IPS-NIHi11 (cell line): ENCODE measurements at places on chromosomes 2 and 18.

DNA sequence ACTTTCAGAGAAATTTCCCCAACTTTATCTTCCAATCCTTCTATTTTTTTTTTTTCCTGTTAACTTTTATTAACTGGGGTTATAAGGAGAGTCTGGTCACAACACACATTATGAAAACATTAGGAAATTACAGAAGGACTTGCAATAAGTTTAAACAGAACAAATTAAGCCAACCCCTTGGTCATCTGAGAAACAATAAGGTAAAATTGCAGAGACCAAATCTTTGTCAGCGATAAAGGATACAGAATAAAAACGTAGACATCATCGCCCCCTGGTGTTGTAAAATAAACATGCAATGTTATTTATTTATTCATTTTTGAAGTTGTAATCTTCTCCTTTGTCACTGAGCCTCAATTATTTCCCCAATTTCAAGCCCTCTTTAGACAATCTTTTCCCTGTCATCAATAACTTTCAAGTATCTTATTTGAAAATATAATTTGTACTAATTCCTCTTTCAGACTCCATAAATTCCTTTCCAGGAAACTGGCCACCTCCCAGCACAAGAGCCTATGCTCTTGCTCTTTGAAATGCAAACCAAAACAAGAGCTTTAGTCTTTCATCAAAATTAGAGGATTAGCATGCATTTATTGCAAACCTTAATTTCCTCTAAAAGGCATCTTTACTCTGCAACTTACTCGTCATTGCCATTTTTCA is 19.5 kb downstream of the G6PC2 start:
- DNase-seq: peak; percentile 33

- DNase-seq: no peak
Measured at GRCh38 chr18:23861326-23861725, 153.2 kb upstream of the TTC39C start.

DNA sequence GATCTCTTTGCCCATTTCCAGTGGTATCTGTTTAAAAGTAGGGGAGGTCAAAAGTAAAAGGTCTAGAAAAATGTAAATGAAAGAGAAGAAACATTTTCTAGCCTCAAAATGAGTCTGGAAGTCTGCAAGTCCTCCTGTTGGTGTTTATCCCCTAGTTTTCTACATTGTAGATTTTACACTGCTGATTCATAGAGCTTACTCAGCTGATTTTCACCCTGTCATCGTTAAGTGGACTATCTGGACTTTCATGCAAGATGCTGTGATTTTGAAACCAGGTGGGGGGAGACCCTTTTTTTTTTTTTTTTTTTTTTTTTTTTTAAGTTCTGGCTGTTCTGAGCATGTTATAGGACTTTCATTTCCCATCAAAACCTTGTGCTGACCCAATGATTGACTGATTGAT is 10.3 kb downstream of the HOXD3 start:
- DNase-seq: no peak

GRCh38 chr2:16068552-16068940 is 128.2 kb downstream of the MYCN start:
- DNase-seq: no peak

DNA sequence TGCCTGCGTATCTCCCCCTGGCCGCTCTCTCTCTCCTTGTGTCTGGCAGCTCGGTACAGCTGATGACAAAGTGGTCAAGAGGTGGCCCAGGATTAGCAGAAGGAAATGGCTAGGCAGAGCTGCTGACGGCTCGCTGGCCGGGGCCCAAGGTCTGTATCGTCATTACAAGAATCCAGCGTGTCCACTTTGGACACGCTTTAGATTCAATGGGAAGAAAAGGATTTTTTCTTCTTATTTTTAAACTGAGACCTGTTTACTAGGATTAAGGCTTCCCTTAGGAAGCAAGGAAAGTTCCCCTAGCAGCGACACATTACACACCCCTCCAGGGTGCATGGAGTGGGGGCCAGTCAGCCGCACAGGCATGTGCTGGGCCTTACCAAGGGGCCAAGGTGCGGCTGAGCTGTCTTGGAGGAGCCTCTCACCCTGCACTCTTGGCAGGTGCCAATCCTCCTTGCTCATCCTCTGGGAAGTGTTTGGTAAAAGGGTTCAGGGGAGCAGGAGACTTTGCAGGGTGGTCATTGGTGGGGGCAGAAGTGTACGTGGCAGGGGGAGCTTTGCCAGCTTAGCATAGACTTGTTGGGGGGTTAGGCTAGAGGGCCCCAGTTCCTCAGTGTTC is 76.8 kb downstream of the POLR1A start:
- DNase-seq: no peak

DNA sequence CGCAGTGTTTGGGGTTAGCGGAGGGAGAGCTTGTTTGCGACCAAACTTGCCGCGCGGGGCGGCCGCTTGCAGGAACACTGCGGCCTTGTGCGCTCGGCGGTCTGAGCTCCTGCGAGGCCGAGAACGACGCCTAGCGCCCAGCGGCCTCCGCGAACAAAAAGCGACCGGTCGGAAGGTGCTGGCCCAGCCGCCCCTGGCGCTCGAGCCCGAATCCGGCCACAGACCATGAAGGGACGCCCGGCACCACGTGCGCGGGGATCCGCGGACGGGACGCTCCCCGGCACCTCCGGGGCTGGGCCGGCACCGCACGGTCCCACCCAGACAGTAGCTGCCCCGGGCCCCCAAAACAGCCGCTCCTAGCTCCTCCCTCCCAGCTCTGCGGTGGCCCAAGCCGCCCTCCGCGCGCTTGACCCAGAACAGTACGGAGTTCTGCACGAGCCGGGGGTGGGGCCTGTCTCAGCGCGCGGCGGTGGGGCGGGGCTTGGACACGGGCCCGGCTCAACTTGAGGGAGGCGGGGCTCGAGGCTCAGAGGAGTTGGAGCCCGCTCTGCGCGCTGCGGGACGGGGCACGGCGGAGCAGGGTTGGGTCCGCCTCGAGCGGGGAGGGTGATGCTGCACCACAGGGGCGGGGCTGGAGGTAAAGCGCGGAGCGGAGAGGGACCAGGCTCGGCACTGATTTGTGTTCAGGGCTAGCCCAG is 664 bp upstream of the IMPA2 start:
- peak; percentile 98 for DNase-seq

DNA sequence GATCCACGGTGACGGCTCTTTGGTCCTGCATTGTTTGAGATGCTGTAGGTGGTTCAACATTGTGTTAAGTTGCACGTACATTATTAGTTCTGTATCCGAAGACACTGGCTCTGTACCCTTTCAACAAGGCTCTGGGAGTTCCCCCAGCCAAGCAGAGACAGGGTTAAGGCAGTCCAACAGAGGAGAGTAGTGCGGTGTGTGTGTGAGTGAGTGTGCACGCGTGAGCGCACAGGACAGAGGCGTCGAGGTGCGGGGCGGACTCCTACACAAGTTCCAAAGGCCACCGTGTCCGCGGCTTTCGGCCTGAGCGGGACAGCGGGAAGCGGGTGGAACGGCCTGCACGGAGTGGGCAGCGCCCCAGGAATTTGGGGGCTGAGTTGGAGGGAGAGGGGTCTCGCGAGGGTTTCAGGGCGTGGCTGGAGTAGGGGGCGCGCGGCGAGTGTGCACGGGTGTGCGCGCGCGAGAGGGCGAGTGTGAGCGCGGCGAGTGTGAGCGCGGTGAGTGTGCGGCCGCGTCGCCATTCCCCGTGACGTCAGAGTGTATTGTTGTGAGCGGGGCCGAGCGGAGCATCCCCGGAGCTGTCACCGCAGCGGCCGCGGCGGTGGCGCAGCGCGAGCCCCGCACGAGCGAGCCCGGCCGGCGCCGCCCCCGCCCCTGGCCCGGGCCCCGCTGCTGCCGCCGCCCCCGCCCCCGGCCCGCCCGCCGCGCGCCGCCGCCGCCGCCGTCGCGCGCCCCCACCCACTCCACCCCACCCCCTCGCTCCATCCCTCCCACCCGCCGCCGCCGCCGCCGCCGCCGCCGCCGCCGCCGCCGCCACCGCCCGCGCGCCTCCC is at the start of gene ASXL3:
Gene ASXL3 (plus strand): TSS at position 535 of the 833 bp plus-strand sequence. CDS start 413 bp downstream, outside the sequence.
- peak; percentile 76 for DNase-seq

- no peak for DNase-seq
Measured at GRCh38 chr2:109216332-109216731, 87.3 kb downstream of the SH3RF3 start.

DNA sequence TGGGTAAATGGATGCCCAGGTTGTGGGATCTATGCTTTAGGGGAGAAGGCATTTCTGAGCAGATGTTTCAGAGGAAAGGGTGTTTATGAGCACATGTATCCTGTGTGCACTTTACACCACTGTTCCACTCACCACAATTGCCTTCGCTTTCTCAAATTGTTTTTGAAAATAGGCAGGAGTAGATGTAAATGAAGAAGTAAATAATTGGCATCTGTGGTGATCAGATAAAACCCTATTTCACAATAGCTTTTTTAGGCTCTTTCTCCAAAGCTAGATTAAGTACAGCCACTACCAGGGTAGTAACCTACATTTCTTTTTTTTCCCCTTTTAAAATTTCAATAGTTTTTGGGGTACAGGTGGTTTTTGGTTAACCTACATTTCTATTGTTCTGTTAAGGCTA is 40.6 kb downstream of the TMEM178A start:
- DNase-seq: no peak

DNA sequence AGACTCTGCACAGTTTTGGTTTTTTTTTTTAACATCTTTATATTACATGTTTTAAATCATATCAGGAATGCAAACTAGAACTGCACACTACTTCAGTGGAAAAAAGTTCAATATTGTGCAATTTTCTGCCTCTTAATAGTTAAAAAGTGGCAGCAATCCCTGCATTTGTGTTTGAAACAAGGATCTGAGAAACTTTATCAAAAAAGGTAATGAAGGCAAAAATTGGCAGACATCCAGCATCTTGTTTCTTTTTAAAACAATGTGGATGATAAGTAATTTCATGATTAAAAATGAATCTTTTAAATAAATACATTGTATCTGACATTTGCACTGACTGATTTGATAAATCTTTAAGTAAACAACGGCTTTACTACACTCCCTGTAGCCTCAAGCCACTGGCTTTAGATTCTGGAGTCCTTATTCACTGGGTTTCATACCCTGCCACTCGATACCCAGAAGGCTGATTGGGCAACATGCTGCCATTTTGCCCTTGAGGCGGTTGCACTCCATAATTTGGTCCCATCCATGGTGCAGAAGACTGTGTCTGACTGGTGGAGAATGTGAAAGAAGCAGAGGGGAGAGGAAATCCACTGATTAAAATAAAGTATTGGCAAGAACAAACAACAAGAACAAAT is 21.6 kb upstream of the C2orf42 start:
- no peak for DNase-seq

DNA sequence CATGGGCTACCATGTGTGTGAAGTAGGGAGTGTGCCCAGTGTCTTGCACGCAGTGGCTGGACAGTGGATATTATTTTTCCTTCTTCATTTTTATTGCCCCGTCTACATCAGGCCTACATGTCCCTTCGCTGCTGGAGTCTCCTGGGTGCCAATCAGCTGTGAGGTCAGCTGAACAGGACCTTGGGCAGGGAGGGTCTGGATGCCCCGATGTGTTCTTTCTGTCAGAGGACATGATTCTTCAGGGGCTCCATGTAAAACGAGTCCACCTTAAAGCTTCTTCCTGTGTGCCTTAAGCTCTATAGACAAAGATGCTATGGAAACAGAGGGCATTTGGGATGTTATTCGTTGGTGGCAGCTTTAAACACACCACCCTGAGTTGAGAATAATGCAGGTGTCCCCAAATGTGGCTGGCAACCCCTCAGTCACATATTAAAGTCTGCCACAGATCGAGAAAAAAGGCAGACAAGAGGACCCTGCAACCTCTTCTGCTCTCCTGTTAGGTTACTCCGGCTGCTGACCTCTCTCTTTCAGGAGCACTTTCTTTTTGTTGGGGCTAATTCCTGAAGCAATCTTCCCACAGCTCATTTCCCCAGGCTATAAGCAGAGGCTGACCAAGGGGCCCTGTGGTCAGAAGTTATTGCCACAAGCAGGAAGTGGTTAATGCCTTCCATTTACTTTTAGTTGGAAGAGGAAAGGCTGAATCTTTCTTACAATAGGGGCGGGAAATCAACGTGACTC is 20.0 kb downstream of the GREB1 start:
- no peak for DNase-seq

GRCh38 chr2:23384551-23385343 is at the start of gene KLHL29:
KLHL29 (plus strand) TSS chr2:23385179; CDS start chr2:23562197, 177,018 bp downstream.
- peak; percentile 95 for DNase-seq
